ENCODE measurements at places on chromosomes 5 and 9.

DNA sequence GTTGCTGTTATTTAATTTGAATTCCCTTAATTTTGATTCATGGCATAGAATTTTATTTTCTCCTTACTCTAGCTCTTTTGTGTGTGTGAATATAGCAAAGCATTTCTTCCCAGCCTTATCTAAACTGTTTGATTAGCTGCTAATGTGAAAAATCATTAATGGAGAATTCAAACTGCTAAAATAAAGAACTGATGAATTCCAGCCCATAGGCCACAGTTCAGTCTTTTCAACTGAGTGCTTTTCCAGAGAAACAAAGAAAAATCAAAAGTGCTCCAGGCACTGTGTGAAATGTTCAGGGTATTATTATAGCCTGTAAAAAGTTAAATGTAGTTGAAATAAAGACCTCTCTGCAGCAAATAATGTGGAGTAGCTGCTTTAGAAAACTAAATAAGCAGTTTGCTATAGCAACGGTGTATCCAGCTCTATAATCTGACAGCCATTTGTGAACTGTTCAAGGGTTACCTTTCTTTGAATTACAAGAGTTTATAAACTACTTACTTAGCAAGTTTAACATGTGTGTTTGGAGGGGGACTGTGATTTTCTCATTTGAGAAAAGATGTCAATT is 123.8 kb downstream of the GIN1 start:
- no peak for DNase-seq

GRCh38 chr5:151663617-151664293 is 23.0 kb downstream of the SPARC start:
- DNase-seq: peak; percentile 55

DNA sequence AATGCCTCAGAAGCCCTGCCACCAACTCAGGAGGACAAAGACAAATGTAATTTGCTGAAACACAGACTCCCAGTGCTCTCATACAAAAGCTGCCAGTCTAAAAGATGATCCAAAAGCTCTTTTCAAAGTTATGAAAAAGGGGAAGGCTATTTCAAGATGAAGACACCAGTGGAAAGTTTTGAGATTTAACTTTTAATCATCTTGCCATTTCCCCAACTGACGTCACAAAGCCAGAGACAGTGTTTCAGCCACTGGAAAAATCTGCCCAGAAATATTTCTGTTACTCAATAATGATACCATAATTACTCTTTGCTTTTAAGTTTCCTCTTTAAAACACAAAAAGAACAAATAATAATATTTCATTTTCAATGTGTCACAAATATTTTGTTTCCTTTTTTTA is 20.9 kb downstream of the ENG start:
- no peak for DNase-seq

- DNase-seq: no peak
These were observed 1.7 kb upstream of the NTMT1 start for GRCh38 chr9:129624168-129624759.

- DNase-seq: no peak
These were observed at the start of gene PCDH1 for GRCh38 chr5:141878186-141878710. TSS of gene PCDH1 (minus strand) at chr5:141878410. CDS start at chr5:141878262, 148 bp downstream.

DNA sequence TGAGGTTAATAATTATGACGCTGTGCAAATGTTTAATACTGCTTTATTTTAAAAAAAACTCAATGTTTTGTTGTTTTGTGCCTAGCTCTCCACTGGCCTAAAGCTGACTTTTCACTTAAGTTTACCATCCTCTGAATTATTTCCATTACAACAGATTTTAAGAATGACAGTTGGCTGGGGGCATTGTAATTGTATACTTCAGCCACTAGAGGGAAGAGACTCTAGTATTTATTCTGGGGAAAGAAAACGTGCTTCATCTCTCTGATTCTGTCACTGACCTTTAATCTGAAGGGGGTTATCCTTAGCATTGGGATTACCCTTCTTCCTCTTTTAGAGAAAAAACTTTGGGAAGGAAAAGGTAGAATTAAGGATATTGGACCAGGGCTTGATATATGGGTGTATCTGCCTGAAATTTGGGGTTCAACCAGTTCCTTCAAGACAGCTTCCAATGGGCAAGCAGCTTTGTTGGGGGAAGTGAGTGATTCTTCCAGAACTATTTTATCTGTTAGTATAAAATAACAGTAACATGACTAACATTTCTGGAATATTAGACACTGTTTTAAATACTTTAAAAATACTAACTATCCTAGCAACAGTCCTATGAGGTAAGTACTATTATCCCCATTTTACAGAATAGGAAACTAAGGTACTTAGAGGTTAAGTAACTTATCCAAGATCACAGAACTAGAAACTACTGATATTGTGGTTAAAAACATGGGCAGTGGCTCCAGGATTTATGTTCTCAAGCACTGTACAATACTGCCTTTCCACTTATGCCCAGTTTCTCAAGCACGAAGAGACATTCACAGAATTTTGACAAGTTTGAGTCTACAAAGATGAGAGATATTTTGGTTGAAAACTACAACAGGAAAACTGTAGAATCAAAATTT is 208.4 kb downstream of the CD180 start:
- DNase-seq: no peak

DNA sequence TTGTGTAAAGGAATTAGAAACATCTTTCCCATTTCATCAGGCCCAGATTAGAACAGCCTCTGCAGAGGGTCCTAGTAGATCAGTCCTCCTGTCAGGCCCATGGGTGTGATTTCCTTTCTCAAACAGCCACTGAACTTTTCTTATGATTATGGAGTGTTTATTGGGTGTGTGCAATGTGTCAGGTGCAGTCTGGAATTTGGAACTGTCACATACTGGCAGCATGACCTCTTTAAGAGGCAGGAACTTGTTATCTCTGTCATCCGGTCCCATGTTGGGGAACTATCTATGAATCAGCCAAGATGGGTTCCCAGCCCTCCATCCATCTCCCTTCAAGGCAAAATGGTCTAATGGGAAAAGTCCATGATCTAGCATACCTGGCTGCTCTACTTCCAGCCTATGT is 11.6 kb upstream of the MEGF9 start:
- DNase-seq: no peak

- DNase-seq: peak; percentile 54
These were observed 4.1 kb downstream of the DNAJB5 start for GRCh38 chr9:34993502-34994259.

DNA sequence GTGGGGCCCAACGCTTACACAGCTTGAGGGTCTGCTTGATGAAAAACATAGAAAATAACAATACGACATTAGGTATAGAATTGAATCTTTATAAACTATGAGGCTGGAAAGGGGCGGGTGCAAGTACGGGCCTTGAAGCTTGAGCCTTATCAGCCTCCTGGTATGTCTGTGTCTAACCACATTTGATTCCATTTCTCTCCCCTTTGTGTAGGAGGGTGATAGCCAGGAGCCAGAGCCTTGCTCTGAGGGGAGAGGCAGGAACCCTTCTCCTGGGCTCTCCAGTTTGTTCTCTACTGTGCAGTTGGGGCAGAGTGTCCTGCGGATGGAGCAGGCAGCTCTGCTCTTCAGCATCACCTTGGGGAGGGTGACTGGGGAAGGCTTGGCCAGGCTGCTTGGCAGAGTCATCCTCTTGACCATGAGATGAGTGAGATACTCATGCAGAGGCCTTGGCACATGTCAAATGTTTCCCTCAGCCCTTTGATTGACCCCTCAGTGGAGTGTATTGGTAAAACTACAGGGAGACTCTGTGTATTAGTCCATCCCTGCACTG is 153.5 kb downstream of the SEMA6A start:
- DNase-seq: no peak

GRCh38 chr9:117656002-117656401 is 48.2 kb upstream of the TLR4 start:
- DNase-seq: no peak

GRCh38 chr5:150523472-150524350 is 15.8 kb downstream of the NDST1 start:
- no peak for DNase-seq

- no peak for DNase-seq
These were observed 13.2 kb downstream of the ZFAND5 start for GRCh38 chr9:72351538-72352453.

DNA sequence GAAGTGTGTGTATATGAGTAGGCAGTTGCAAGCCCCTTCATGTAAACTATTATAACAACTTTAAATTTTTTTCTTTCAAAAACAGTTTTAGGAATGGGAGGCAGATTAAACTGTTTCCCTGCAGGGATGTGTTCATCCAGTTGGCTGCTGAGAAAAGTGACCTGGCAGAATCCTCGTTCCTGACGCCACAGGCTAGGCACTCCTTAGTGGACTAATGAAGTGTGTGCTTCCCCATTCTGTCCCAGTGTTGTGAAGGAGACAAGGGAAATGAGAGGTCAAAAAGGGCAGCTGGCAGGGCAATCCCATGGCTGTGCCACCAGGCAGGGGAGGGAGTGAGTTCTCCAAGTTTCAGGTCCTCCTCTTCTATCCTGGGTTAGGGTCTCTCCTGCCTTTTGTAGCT is 59.8 kb downstream of the FOXD1 start:
- no peak for DNase-seq

- no peak for DNase-seq
These were observed 39.4 kb downstream of the ZSWIM6 start for GRCh38 chr5:61371474-61371873.

GRCh38 chr5:172690258-172691075 is 49.4 kb downstream of the NEURL1B start:
- peak; percentile 48 for DNase-seq

GRCh38 chr9:134724912-134725604 is 83.5 kb downstream of the COL5A1 start:
- no peak for DNase-seq

DNA sequence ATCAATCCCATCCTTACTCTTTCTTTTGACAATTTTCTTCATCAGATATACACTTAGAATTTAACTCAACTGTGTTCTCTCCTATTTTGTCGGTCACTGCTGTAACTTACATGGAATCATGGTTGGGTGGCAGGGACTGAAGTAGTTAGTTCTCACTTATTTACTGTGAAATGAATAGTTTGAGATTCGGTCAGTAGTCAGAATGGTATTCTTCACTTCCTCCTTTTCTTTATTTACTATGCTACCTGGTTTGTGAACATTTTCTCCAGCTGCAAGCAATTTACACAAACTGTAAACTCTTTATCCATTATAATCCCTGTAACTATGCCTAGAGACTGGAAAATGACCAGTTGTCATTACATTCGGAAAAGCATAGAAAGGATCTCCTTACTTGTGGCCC is 41.5 kb upstream of the GDNF start:
- DNase-seq: no peak

DNA sequence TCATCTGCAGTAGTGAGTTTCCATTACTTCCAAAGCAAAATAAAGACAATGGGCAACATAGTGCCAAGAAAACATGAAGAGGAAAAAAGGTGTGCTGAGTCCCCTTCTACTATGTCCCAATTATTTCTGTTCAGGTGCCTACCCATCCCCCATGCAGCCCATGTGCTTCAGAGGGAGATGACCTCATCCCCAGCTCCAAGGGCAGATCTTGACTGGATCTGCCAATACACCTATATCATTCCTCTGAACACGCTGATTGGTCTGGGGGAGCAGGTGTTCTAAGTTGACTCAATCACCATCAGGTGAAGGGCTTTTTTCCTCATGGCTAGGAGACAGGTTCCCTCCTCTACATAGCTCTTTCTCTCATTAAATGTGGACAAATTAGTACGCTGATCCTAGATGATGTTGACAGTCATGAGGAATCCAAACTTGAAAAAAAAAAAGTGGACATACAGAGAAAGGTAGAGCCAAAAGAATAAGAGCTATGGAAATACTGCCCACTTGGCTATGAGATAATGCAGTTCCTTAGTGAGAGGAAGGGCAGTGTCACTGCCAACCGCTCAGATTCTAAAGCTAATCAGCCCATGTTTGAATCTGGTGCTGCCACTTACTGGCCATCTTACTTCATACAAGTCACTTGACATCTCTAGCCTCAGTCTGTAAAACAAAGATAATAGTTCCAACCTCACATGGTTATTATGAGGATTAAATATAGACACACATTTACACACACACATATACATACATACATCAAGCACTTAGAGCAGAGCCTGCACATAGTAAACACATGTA is 23.1 kb downstream of the PRELID2 start:
- no peak for DNase-seq

DNA sequence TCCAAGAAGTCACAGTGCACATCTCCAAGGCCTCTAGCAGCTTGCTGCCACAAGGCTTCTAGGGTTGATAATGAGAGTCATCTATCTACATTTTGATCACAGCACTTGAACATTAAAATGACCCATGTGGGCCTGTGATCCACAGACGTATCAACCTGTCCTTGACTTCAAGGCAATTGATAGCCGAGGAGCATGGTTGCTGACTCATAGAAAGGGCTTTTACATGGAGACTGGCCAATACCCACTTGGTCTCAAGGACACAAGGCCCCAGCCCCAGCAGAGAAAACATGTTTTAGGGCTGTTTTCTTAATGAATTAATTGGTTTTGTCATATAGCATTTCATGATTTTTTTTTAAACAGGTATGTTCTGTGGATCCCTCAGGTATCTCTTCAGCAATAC is 314.0 kb downstream of the SEMA5A start:
- no peak for DNase-seq

GRCh38 chr9:125486576-125486975 is 220.4 kb downstream of the MAPKAP1 start:
- DNase-seq: no peak

- no peak for DNase-seq
These were observed 16.7 kb downstream of the FAM193B start for GRCh38 chr5:177537389-177538361.

GRCh38 chr5:6431214-6432195 is 17.2 kb upstream of the UBE2QL1 start:
- DNase-seq: no peak

DNA sequence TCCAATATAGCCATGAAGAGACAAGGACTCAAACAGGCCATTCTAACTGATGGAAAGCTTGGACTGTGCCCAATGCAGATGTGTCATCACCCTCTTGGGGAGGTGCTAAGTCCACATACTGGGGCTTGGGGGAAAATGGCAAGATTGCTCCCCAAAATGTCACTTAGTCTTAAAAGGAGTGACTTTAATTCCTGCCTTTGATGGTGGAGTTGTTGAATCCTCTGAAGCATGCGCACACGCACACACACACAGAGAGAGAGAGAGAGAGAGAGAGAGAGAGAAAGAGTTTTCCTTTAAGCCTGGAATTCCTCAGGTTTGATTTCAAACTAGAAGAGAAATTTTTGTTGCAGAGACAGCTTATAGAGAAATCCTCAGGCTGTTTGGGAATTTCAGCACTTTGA is 161.9 kb upstream of the GAS1 start:
- no peak for DNase-seq

GRCh38 chr5:138610415-138610917 is 35.3 kb upstream of the HSPA9 start:
- DNase-seq: no peak

- no peak for DNase-seq
These were observed 58.8 kb downstream of the COL27A1 start for GRCh38 chr9:114214181-114214580.

GRCh38 chr5:42912184-42912798 is 100.6 kb upstream of the SELENOP start:
- no peak for DNase-seq

DNA sequence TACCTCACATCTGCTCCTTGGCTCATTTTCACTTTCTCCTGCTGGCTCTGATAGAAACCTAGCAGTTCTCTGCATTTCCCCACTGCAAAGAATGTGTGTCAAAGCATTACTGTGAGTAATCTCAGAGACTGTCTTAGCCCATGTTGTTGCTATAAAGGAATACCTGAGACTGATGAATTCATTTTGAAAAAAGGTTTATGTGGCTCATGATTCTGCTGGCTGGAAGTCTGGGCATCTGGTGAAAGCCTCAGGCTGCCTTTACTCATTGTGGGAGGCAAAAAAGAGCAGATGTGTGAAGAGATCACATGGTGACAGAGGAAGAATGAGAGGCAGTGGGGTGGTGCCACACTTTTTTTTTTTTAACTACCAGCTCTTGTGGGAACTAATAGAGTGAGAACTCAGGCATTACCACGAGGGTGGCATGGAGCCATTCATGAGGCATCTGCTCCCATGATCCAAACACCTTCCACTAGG is 191.6 kb upstream of the CTNND2 start:
- DNase-seq: no peak
